Dorsolateral prefrontal cortex (tissue), 122 donors: ENCODE measurements at places on chromosomes 11 and 22.

- no peak for DNase-seq
Observed at GRCh38 chr22:22546490-22546889, 12.6 kb downstream of the PRAME start.

DNA sequence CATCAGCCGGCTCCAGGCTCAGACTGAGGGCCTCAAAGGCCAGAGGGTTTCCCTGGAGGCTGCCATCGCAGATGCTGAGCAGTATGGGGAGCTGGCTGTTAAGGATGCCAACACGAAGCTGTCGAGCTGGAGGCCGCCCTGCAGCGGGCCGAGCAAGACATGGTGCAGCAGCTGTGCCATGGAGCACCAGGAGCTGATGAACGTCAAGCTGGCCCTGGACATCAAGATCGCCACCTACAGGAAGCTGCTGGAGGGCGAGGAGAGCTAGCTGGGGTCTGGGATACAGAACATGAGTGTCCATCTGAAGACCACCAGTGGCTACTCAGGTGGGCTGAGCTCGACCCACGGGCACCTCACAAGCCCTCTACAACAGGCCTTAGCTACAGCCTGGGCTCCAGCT lies 4.0 kb upstream of the SCUBE2 start:
- no peak for DNase-seq

- no peak for DNase-seq
Observed at GRCh38 chr11:96218901-96219300, 124.1 kb downstream of the MAML2 start.

DNA sequence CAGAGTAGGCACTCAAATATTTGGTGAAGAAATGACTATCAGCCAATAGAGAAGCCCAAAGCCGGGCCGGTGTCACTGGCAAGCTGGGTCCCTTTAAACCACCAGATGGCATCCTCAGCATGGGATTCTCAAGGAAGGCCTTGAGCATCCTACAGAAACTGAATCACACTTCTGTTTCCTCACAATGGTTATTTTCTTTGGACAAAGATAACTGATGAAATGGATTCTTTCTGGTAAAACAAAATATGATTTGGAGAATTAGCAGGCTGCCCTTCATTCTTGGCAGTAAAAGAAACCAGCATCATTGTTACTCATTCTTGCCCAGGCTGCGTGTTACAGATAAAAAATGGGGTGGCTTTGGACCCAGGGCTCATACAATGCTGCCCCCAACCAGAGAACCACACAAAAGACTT lies 30.3 kb upstream of the ASPHD2 start:
- peak; percentile 67 for DNase-seq

- DNase-seq, result peak; percentile 12
Observed at GRCh38 chr22:49201046-49201970, 626.4 kb downstream of the BRD1 start.

DNA sequence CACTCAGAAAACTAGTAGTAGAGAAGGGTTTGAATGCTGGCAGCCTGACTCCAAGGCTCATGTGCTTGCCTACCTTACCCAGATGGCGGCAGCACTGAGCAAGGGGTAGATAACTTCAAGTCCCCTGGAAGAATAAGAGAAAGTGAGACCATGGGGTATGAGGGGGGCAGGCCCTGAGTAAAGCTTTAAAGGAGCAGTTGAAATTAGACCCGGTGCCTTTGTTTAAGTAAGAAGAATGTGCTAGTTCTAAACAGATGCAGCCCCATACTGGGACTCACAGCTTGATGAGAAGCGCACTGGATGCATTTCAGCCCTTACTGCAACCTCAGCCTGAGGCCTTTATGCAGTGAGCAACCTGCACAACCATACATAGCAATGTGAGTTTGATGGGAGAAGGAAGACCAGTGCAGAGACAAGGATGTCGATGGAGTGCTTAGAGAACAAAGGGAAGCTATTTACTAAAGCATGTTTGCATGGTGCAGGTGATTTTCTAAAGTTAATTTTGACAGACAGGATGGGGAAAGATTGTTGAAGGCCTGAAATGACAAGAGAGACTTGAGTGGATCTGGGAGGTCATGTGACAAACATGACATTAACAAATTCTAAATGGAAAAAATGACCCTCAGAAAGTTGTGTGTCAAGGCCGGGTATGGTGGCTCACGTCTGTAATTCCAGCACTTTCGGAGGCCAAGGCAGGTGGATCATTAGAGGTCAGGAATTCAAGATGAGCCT lies 27.1 kb upstream of the TMA7B start:
- DNase-seq, result no peak

DNA sequence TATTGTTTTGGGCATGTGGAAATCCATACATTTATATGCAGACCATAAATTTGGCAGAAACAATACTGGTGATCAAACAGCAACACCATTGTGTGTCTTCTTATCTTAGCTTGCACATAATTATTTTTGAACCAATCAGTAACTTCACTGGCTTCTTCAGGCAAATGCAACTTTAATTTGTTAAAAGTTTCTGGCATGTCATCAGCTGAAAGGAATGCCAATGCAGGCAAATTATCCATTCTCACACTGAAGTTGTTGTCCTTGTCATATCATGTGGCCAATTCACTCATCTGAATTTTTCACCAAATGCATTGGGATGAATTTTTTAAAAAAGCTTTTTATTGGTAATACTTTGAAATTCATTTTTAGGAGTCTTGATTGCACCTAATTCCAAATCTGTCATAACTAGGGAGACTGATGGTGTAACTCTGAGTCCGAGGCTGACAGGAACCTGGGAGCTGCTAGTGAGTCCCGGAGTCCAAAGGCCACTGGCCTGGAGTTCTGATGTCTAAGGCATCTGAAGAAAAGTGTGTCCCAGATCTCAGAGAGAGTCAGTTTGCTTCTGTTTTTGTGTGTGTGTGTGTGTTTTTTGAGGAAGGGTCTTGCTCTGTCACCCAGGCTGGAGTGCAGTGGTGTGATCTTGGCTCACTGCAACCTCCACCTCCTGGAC lies 17.4 kb upstream of the OR10V1 start:
- DNase-seq, result no peak

DNA sequence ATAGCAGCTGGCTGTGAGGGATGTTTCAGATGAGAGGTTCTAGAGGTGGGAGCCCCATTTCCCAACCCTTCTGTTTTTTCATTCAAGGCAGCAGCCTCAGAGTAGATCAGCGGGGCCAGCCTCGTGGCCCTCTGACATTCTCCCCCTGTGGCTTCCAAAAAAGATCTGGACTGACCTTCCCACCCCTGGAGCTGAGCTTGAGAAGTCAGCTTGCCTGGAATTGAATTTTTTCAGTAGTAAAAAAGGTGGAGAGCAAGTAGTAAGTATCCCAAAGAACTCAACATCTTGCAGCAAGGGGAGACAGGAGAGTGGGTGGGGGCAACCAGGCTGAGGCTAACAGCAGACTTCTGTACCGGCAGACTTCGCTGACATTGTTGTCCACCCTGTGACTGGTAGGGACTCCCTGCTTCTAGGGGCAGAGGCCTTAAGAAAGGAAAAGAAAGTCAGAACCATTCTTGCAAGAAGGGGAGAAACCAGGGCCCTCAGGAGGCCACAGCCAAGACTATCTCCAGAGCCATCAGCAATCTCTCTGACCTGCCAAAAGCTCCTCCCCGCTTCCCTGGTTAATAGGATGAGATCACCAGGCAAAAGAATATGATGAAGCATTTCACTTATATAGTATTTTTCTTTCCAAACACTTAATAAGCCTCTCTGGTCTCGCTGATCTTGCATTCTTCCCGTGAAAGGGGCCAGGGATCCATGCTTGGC lies 2.0 kb upstream of the GRIK4 start:
- no peak for DNase-seq

GRCh38 chr11:20158597-20159257 lies 1.5 kb downstream of the DBX1 start:
- DNase-seq, result no peak

GRCh38 chr11:126112547-126112946 lies 49.9 kb upstream of the CDON start:
- DNase-seq, result no peak

GRCh38 chr11:77058900-77059299 lies 7.9 kb upstream of the CAPN5 start:
- no peak for DNase-seq

DNA sequence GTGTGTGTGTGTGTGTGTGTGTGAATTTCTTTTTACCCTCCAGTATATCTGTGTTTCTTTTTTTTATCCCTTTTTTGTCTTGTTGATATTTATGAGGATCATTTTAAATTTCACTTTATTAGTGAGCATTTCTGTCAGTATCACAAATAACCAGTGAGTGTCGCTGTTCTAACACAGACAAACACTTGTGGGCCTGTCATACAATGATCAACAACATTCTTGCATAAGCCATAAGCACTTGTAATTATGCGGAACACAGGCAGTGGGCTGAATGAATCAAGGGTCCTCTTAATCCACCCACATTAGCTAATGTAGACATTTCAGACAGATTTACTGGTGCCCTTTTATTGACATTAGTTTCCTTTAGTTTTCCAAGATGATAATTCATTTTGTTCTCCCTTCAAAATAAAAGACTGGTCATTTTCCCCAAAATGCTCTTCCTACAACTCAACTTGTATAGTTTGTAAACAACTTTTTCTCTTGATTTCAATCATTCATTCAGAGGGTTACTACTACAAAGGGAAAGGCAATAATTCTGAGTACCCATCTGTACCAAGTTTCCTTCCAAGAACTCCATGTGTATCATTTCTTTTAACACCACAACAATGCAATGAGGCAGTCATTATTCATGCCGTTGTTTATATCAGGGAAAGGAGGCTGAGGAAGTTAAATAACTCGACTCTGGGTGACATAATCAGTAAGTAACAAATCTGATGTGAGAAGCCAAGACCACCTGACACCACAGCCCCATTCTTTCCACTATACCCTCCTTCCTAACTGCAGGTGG lies 34.5 kb upstream of the ANO3 start:
- DNase-seq, result no peak

DNA sequence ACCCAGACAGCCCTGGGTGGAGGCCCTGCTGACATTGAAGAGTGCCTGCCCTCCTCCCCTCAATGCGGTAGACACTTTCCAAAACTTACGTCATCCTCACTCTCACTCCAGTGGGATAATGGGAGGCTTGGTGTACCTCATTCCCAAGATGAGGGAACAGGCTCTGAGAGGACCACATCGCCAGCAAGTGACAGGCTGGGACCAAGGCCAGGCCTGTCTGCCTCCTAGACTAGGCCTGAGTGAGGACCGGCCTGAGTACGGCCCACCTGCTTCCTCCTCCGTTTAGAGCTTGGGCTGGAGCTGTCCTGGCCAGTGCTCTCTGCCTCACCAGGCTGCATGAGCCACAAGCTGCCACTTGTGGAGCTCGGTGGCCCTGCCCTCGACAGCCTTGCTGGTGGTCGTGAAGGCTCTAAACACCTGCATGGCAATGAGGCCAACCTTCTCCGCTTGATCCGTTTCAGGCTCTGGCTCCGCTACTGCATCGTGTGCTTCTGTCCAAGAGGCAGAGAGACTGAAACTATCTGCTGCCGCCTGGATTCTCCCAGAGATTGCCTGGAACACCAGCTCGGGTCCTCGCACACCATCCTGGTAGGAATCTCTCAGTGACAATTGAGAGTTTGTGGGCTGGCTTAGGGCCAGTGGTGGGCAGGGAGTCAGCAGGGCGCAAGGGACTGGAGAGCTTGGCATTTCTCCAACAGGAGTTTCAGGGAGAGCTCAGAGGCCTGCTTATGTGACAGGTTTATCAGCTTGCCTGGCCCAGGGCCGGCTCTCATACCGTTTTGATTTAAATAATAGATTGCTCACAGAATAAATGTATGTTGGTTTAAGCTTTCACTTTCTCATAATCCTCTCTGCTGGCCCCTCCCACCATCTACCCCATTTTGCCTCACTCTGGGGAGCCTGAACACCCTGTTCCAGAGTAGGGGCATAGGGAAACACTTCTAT lies 9.4 kb downstream of the LRRC75B start:
- no peak for DNase-seq

DNA sequence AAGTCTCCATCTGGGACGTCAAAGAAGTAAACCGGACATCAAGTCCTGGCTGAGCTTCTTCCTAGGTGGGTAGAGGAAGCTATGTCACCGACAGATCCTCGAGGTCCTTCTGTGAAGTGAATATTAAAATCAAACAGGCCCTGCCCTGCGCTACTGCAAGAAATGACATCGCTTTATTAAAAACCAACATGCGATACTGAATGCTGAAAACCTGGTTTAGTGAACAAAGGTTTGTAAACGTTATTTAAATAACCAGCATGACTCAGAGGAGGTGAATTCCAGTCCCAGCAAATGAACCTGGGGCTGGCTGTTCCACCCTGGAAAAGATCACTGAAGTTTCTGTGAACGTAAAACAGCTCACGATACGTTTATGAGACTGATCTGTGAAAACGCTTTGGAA lies 645 bp downstream of the RTCB start:
- no peak for DNase-seq

- DNase-seq, result no peak
Observed at GRCh38 chr11:38680746-38681145, 2082.7 kb upstream of the RAG2 start.

DNA sequence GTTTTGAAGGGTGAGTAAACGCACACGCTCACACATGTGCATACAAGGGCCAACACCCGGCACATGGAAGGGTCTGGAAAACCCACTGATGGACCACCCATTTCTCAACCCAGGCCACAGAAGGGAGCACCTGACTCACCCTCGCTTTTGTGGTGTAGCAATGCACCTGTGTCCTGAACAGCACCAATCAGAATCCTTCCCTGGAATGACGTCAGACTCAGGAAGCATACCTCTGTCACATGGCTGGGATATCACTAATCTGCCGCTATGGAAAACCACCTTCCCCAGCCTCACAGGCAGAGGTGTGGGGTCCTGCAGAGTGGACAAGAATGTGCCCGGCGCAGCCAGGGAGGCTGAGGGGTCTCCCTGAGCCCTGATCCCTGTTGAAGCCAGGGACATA lies 9.0 kb upstream of the OSM start:
- DNase-seq, result peak; percentile 32

GRCh38 chr11:45217991-45218390 lies 68.2 kb downstream of the SYT13 start:
- no peak for DNase-seq

GRCh38 chr11:65102142-65103095 lies 6.4 kb downstream of the VPS51 start:
- DNase-seq, result no peak

GRCh38 chr11:33027846-33028536 lies 11.4 kb upstream of the TCP11L1 start:
- no peak for DNase-seq

DNA sequence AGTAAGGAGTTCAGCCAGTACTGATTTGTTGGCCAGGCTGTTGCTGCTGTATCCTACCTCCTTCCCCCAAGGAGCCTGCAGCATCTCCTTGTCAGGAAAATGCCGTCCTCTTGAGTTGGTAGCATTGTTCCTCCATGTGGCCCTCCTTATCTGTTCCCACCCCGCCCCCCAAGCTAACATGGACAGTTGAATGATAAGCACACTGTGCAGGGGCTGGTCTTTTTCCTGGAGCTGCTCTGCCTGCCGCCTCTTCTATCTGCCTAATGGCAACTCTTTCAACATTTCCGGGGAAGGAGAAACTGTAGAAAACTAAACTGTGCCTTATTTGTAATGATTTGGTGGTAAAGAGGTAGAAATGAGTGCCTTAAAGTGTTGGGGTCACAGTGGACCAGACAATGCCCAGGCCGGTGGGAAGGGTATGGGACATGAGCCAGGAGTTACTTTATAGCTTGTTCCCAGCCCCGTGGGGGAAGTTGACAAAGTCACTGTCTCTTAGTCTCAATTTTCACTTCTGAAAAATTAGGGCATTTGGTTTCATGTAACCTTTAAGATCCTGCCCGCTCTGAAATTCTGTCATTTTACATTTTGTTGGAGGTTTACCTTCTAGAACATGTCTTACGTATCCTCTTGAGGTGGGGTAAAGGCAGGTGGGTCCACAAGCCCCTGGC lies 4.5 kb downstream of the FAM118A start:
- DNase-seq, result no peak
